Mesothelial cell of epicardium (in vitro differentiated cells): ENCODE measurements at places on chromosomes 3 and 15.

GRCh38 chr15:71393383-71393782 lies 278.1 kb downstream of the THSD4 start:
- no peak for DNase-seq

DNA sequence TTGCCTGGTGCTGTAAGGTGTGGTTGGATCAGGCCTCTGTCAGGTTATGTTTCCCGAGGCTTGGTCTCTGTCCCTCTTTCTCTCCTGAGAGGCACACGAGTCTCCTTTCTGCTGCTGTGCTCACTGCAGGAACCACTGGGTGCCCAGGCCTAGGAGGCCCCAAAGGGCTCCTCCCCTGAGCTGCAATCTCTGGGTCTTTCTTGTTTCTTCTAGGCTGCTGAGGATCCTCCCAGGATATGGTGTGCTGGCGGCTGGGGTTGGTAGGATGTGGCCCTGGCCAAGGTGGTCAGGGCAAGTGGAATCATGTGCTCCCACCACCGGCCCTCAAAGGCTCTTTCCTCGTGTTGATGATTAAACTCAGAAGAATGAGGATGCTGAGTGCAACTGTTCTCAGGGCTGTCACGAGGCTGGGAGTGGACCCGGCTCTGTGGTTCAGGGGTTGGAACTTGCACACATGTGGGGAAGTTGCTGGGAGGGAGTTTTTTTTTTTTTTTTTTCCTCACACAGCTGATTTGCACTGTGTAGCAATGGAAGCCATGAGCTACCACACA lies 43.6 kb upstream of the CTSH start:
- DNase-seq: no peak

- DNase-seq: no peak
Measured at GRCh38 chr3:126361211-126361610, 4.0 kb upstream of the KLF15 start.

GRCh38 chr3:115898656-115899410 lies 275.5 kb downstream of the GAP43 start:
- DNase-seq: no peak
